ENCODE measurements at places on chromosomes 5 and 9.

DNA sequence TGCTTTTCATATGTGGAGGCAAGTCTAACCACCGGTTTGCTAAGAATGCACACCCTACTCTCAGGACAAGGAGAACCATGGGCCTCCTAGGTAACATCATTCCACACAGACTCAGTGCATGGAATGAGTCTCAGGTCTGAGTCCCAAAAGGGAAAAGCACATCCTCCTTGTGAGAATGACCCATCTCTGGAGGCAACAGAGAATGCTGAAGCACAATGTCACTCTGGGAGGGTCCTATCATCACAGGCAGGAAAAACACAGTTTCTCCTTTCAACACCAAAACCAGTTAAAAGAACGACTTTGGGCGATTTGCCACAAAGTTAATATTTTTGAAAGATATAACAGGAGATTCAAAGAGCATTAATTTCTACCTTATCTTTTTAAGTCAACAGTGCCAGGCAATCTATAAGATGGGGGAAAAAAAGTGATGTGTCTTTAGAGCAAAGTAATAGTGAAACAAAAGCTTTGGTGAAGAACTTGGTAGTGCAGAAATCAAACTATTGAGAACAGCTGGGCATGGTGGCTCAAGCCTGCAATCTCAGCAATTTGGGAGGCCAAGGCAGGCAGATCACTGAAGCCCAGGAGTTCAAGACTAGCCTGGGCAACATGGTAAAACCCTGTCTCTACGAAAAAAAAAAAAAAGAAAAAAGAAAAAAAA is 97.3 kb downstream of the OXCT1 start:
- no peak for DNase-seq

- DNase-seq, result no peak
Observed at GRCh38 chr5:114391321-114391720, 29.5 kb downstream of the KCNN2 start.

DNA sequence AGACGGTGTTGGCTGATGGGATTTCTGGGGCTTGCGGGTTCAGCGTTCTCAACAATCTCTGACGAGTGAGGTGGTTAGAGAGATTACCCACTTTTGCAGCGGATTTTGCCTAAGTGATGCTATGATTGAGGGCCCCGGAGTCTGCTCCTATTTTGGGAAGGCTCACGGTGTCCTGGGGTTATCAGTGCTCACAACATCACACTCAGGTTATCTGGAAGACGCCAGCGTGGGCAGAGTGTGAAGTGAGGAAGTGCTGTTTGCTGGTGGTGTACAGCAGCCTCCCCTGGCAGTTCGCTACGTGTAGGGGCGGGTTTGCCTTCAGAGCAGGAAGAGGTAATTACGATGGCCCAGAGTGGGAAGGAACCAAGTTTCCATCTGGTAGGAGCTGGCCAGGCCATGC is 341.2 kb upstream of the IRX2 start:
- peak; percentile 71 for DNase-seq

- DNase-seq, result no peak
Observed at GRCh38 chr9:95719354-95719753, 156.1 kb upstream of the ERCC6L2 start.

DNA sequence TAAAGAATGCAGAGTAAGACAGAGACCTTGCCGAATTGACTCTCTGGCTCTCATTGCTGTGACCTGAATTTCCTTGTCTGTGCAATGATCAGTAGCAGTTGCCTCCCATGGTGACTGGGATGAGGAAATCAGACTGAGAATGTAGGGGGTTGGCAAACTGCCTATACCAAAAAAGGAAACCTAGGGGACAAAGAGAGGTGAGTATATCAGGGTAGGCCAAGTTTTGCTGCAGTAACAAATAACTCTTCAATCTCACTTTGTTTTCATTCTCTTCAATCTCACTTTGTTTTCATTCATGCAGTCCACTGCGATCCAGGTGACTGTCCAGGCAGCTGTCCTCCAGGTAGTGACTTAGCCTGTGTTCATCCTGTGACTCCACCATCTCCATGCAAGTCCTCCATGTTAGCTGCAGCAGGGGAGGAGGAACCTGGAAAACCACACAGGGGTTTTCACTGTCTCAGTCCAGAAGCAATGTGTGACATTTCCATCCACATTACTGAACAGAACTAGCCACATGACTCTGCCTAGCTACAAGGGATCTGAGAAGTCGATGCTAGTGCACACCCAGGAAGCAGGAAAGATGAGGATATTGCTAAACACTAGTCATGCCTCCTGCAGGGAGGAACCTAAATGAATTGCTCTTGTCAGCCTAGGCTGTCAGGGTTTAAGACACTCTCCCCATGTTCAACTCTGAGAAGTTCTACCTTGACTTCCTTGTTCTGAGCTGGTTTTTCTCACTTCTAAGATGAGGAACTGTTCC is 26.0 kb downstream of the TMEM174 start:
- DNase-seq, result no peak

GRCh38 chr5:58675341-58675740 is 92.5 kb downstream of the RAB3C start:
- DNase-seq, result no peak

- no peak for DNase-seq
Observed at GRCh38 chr5:111262153-111262552, 38.0 kb downstream of the CAMK4 start.

DNA sequence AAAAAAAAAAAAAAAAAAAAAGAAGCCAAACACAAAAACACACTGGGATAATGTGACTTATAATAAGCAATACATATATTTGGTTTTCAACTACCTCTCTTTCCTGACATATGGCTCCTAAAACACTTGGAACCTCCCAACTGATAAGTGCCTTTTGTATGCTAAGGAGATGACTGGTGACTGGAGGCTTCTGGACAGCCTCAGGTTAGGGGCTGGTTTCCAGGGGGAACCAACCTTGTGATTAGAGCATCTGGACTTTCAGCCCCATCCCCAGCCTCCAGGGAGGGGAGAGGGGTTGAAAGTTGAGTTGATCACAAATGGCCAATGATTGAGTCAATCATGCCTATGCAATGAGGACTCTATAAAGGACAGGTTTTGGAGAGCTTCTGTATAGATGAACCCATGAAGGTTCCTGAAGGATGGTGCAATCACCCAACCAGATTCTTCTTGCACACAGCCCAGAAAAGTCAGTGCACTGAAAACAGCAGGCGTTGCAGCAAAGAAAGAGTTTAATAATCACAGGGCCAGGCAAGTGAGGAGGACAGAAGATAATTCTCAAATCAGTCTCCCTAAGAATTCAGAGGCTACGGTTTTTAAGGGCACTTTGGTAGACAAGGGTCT is 276.7 kb downstream of the AUH start:
- no peak for DNase-seq

- DNase-seq, result no peak
Observed at GRCh38 chr9:33032292-33032691, 7.2 kb downstream of the DNAJA1 start.

- no peak for DNase-seq
Observed at GRCh38 chr5:179314606-179315355, 30.5 kb downstream of the ADAMTS2 start.

GRCh38 chr5:83914662-83915418 is 194.2 kb upstream of the HAPLN1 start:
- no peak for DNase-seq

DNA sequence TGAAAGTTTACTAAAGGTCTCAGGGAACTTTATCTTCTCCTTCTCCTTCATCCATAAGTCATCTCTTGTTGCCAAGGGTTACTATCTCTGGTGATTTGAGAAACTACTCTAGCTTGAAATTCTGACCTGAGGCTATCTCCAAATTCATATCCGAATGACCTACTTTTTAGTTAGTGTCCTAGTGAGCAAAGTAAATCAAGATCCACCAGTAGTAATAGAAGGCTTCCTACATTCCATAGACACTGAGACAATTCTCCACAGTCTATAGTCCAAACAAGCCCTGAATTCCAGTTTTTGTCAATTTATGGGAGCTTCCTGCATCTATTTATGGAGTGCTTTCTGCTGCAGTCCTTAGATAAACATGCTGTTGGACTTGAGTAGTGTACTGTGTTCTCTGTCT is 5.0 kb downstream of the IL7R start:
- DNase-seq, result no peak

GRCh38 chr5:150148117-150148927 is 7.3 kb downstream of the PDGFRB start:
- DNase-seq, result no peak

GRCh38 chr9:109507421-109507838 is 9.3 kb upstream of the PTPN3 start:
- no peak for DNase-seq

GRCh38 chr9:121819428-121820231 is 168.2 kb downstream of the DAB2IP start:
- no peak for DNase-seq

DNA sequence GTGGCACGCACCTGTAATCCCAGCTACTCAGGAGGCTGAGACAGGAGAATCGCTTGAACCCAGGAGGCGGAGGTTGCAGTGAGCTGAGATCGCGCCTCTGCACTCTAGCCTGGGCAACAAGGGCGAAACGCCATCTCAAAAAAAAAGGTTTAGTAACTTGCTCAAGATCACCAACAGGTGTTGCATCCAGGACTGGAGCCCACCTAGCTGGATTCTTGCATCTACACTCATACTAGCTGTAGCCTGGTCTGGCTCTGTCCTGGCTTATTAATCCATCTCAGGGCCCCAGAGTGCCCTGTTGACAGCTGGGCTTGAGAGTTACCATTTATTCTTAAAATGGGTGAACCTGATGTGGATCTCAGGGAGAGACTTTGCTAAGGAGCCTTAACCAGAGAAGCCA is 7.5 kb downstream of the WWC1 start:
- no peak for DNase-seq

DNA sequence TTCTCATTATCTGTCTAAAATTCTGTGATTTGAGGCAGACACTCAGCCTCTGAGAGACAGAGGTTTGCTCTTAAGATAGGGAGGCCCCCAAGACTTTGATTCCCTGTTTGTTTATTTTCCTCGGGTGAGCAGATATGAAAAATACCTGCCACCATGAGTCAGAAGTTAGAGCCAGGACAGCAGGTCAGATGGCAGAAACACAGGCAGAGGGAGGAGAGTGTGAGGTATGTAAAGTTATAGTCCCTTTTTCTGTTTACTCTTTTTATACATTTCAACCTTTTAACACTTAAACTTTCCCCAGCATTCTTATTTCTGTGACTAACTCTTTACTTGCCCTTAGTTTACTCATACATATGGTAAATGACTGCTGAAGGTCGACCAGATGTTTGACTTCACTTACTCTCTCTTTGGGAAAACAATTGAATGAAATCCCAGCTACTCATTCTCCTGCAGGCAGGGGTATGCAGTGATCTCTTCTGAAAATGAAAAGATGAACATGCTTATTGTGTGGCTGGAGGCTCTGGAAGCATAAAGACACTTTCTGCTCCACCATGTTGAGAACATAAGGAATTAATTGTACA is 383.8 kb downstream of the NTRK2 start:
- no peak for DNase-seq

DNA sequence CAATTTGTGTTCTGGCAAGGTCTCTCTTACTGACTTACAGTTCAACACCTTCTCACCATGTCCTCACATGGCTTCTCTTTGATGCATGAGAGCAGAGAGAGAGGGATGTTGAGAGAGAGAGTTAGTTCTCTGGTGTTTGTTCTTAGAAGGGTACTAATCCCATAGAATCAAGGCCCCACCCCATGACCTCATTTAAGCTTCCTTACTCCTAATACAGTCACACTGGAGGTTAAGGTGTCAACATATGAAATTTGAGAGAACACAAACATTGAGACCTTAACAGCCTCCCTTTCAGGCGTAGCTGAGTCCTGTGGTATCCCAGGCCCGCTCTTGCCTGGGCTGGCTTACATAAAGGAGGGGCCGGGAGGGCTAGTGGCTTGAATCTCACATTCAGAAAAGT is 10.6 kb upstream of the SEMA6A start:
- DNase-seq, result no peak

DNA sequence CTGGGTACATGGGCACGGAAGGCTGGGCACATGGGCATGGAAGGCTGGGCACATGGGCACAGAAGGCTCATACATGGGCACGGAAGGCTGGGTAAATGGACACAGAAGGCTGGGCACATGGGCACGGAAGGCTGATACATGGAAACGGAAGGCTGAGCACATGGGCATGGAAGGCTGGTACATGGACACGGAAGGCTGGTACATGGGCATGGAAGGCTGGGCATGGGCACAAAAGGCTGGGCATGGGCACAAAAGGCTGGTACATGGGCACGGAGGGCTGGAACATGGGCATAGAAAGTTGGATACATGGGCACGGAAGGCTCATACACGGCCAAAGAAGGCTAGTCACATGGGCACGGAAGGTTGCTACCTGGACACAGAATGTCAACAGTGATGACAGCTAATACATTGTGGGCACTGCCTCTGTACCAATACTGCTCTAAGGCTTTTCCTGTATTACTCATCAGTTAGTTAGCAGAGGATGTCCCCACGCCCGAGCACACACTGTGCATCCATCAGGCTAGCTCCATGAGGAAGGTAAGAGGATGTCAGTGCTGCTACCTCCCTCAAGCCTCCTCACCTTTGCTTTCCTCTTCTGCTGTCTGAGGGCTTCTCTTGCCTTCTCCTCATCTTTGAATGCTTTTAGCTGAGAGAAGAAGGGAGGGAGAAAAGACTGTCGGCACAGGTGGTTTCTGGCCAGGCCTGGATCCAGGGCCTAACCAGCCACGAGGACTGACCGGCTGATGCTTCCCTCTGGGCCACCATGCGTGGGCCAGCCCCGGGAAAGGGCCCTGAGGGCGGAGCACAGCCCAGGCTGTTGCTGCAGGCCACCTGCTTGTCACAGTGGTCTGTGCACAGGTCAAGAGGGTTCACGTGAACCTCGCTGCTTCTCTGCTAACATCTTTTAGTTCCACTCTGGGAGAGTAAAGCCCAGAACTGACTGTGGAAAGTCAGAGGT is 14.3 kb downstream of the GPX3 start:
- no peak for DNase-seq

GRCh38 chr5:72452515-72453245 is 54.5 kb downstream of the ZNF366 start:
- DNase-seq, result no peak

GRCh38 chr9:121582641-121583040 is 68.8 kb upstream of the DAB2IP start:
- no peak for DNase-seq

DNA sequence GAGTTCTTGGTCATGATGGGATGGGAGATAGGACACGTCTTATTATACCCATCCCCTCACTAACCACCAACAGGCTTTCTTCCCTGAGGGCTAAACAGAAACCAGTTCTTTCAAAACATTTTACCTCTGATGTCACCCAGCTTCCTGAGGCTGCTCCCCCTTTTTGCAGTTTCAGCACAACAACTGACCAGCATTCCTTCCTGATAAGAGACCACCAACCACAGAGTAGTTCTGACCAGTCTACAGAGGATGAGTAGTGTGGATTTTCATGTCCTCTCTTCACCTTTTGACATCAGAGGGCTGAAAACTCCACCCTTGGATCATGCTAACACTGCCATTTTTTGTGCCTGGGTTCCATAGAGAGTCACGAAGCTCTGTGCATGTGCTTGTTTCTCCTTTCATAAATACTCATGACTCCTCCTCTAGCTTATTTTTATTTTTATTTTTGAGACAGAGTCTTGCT is 82.6 kb downstream of the OSTF1 start:
- no peak for DNase-seq

All from Jurkat, Clone E6-1 (cell line).